Stimulated activated naive CD8-positive, alpha-beta T cell treated with anti-CD3 and anti-CD28 coated beads, Interleukin-15, amount 100 ng/mL, for 72 hours (primary cell): ENCODE measurements at places on chromosomes 7 and 10.

DNA sequence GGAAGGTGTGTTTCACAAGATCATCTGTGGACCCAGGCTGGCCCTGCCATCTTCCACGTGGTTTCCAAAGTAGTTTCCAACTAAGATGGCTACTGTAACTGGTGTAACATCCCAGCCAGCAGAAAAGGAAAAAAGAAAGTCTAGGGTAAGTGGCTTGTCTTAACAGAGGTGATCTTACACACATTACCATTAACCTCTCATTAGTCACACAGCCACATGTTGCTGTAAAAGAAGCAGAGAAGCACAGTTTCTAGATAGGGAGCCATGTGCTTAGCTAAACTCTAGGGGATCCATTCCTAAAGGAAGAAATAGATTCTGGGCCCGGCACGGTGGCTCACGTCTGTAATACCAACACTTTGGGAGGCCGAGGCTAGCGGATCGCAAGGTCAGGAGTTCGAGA is 54.3 kb downstream of the ZNF438 start:
- no peak for DNase-seq

DNA sequence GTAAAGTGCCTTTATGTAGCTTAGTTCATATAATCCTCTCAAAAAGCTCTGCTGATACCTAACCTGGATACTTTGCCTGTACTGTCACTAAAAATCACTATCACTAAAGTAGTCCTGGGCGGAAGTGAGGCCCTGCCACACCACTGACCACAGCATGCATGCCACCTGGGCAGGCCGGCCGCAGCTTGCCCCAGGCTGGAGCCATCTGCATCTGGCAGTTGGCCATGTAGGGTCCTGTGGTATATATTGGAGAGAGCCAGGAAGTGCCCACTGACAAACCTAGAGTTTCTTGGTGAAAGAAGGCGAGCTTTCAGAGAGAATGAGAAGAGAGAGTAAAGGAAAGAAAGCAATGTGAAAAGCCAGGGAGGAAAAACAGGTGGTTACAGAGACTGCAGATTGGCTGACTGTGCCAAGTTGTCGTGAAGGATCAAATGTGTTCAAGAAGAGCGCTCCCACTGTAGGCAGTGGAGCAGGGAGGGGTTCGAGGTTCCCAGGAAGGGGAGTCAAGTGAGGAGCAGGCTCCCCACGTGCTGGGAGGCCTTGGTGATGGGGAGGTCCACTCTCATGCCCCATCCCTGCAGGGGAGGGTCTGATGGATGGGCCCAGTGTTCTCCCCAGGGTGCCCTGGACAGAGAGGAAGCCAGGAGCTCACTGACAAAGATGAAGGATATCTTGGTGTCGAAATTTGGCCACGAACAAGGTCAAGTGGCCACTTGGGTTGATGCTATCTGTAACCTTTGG is 13.6 kb downstream of the LOXL4 start:
- no peak for DNase-seq

DNA sequence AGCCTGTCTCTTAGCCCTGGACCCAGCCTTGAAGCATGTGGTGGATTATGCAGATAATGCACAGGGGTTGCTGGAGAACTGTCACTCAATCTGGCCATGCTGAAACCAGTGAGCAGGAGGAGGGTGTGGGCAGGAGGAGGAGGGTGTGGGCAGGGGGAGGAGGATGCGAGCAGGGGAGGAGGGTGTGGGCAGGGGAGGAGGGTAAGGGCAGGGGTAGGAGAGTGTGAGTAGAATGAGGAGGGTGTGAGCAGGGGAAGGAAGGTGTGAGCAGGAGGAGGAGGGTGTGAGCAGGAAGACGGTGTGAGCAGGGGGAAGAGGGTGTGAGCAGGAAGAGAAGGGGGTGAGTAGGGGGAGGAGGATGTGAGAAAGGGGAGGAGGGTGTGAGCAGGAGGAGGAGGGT is 18.8 kb downstream of the CAMK2B start:
- no peak for DNase-seq

DNA sequence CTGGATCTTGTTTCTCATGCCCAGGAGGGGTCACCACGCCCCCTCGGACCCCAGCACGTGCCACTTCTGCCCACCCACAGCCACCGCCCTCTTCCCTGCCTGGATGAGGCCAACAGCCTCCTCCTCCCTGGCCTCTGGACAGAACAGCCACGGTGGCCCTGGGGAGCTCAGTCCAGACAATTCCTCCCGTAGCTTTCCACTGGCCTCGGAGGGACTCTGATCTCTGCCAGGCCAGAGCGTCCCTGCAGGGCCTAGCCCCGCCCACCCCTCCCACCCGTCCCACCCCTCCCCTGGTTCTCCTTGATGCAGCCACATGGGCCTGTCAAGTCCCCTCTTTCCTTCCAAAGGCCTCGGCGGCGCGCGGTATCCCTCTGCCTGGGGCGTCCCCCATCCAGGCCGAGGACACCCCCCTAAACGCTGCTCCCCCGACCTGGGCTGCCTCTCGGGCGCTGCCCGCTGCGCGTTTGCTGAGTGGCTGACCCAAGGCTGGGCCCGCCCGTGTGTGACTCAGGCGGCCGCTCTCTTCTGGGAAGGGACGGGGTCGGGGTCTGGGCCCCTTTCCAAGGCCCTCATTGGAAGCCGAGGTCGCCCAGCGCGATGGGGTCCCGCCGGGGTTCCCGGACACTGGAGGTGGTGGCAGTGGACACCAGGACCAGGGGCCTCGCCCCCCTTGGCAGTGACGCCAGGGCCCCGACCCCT is 557 bp downstream of the TMEM120A start:
- DNase-seq: peak; percentile 42

- DNase-seq: no peak
Measured at GRCh38 chr7:151710121-151710640, 166.7 kb downstream of the PRKAG2 start.

DNA sequence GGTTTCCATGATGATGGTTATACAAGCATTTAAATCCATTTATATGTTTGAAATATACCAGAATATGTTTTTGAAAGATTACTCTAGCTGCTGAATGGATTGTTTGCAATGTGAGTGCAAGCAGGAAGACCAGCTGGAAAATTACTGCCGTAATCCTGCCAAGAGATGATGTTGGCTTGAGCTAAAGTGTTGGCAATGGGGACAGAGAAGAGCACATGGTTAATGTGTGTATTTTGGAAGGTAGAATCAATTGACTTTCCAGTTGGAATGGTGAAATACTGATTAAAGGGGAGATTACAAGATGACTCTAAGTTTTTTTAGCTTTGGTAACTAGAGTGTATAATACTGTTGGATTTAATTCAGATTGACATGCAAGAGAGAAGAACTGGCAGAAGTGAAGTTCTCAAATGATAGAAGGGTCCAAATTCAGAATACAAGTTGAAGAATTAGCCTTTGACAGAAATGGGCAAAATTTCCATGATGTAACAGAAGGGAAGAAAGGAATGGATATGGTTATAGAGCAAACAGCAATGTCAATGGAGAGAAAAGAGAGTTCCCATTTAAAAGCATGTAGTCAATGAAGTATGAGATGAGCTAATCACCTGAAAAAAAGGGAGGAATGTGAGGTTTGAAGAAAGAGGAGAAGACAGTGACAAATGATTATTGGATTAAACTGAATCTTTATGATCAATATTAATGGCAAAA is 422.0 kb downstream of the CDC14C start:
- no peak for DNase-seq

- no peak for DNase-seq
Measured at GRCh38 chr10:76236356-76236755, 804.9 kb downstream of the LRMDA start.

GRCh38 chr7:150631084-150631826 is 930 bp downstream of the GIMAP6 start:
- DNase-seq: peak; percentile 31

DNA sequence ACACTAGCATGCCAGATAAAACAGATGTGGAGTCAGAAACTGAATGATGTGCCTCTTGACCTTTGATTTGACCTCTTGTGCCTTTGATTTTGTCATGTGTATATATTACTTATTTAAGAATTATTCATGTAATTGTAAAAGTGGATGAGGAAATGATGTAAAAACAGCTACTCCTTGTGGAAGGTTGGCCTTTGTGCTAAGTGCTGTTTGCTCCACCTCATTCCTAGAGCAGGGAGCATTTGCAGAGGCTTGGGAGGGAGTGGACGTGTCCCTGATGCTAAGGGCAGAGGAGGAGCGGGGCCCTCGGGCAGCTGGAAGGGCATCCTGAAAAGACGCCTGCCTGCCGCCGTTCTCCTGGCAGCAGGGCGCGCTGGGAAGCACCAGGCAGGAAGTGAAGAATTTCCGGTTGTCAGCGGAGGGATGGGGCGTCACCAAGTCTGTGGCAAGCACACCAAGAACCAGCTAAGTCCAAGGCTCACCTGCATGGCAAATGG is 197.6 kb upstream of the ZNF32 start:
- DNase-seq: peak; percentile 8

DNA sequence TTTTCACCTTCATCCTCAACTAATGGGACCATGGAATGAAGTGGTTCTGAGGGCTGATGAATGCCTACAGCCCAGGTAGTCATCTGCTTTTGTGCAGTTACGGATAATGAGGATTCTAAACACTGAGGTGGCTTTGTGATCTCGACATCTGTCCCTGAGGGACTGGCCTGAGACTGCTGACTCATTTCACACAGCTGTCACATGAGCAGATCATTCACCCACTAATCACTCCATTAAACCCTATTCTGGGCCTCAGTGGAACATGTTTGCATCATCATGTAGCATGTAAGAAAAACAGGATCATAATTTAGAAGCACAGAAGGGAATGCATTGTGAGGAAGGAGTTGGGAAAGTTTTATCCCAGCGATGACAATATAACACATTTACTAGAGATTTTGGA is 79.4 kb upstream of the FEZF1 start:
- DNase-seq: no peak

DNA sequence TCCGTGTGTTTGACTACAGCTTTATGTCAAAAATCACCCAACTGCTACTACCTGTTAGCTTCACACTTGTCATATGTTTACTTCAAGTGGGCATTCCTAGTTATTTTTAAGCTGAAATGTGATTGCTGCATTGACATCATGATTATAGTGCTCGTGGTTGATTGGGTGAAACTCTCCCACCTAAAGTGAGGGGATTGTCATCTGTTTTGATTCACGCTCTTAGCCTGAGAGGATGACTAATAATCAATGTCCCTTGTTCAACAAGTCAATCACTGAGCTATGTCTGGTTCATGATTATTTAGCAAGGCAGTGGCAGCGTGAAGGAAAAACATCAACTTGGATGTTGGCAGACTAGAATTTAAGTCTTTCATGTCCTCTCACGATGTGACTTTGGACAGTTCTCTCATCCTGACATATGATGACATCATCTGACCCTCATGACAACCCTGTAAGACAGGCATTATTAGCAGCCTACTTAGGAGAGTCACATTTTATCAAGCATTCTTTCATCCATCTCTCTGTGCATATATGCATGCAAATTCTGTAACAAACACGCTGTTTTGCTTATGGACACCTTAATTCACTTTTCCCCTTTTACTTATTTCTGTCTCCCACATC is 352.6 kb upstream of the ZMIZ1 start:
- peak; percentile 10 for DNase-seq

GRCh38 chr10:131891929-131892805 is 8.6 kb upstream of the PPP2R2D start:
- no peak for DNase-seq

DNA sequence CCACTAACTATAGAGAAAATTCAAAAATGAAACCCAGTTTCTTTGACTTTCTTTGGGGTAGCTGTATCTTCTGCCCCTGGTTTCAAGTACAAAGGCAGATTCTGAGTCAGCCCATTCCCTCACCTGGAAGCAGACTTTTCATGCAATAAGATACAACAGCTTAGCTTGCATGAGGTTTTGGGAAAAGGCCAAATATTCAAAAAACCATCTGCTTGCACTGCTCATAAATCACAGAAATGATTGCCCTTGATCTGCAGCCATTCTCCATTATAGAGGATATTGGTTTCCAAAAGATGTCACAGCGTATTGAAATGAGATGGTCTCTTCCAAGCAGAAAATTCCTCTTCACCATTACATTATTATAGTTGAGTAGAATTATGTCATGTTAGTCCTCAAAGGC is 354.0 kb downstream of the PHF14 start:
- no peak for DNase-seq

GRCh38 chr7:106480161-106480579 is 180.8 kb downstream of the CCDC71L start:
- no peak for DNase-seq

GRCh38 chr10:132667342-132668047 is 118.5 kb downstream of the NKX6-2 start:
- no peak for DNase-seq

DNA sequence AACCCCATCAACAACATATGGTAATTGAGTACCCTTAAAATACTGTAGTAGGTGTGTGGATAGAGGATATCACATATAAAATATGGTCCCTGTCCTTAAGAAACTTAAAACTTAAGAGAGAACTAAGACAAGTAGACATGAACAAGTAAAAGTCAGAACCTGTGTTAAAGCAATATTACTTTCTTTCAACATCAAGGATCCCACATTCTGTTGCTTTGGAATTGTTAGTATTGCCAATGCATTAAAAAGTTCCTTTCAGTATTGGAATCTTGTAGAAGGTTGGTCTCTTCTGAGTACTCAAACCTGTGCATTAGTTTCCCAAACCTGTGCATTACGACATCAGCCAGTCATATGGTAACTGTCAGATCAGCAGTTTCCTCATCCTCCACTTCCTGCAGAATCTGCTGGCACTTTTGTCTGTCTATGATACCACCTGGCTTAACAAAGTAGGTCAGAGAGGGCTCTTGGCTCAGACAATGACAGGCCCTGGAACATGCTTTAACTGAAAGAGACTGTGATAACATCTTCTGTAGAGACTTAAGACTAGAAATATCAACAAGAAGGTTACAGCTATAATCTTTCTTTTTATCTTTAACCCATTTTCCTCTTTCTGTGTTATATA is 56.5 kb downstream of the CCDC71L start:
- no peak for DNase-seq

- DNase-seq: no peak
Measured at GRCh38 chr10:89879121-89879520, 177.7 kb downstream of the KIF20B start.

DNA sequence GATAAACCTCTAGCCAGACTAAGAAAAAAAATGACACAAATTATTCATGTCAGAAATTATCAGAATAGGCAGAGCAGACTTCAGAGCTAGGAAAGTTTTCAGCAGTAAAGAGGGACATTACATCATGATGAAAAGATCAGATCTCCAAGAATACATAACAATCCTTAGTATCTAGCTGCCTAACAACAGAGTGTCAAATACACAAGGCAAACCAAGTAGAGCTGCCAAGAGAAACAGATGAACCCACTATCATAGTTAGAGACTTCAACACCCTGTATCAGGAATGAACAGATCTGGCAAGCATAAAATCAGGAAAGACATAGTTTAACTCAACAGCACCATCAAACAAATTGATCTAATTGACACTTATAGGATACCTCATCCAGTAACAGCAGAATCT is 92.3 kb downstream of the NKX6-2 start:
- DNase-seq: no peak
